ENCODE measurements at places on chromosomes 12 and 14.

GRCh38 chr14:100263141-100263540 is 24.2 kb downstream of the YY1 start:
- no peak for DNase-seq

DNA sequence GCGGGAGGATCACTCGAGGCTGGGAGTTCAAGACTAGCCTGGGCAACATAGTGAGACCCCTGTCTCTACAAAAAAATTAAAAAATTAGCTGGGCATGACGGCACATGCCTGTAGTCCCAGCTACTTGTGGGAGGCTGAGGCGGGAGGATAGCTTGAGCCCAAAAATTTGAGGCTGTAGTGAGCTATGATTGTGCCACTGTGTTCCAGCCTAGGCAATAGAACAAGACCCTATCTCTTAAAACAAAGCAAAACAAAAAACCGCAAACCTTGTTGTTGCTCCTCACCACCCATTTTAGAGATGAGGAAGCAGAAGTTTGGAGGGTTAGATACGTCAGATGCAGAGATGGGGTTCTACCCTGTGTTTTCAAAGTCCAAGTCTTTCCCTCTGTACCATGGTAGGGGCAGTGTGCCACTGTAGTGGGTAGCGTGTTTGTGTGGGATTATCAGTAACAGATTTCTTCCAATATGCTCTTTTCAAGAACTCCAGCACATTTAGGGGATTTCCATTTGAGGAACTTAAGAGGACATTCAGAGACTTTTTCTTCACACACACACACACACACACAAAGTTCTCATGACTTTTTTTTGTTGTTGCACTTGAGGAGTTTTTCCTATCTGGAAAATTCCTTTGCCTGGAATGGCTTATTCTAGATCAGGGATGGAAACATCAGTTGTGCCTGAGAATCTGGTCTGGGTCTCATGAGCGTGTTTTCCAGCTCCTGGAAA is 186.5 kb downstream of the CHST11 start:
- DNase-seq, result no peak

DNA sequence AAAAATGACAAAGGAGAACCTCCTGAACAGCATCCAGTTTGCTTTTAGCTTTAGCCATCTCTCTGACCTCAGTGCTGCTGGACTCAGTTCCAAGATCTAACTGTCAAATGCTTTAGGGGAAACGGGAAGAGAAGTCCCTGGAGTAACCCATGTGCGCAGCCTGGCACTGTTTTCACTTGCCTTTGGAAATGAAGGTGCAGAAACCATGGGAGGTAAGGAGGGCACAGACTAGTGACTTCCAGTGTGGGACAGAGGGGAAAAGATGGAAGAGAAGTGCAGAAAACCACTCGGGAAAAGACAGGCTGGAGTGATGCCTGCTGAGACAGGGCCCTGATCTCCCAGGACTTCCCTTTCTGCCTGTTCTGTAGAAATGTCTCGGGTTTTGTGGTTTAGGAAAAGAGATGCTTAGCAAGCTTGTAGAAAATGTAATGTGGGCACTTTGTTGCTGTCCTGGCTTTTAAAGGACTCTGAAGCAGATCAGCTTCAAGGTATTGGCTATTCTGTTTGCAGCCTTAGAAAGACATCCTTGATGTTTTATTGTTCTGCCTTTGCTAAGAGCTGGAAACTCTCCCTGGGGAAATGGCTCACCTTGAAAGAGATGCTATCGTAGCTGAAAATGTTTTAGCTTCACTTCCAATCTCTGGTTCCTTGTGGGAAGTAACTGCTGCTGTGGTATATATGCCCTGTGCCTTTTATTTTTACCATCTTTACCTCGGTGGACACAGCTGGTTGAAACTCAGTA is 124.6 kb upstream of the HIF1A start:
- DNase-seq, result no peak

GRCh38 chr12:1661553-1662335 is 29.1 kb upstream of the ADIPOR2 start:
- DNase-seq, result peak; percentile 60

- no peak for DNase-seq
Measured at GRCh38 chr14:36988568-36988967, 183.8 kb downstream of the SLC25A21 start.

DNA sequence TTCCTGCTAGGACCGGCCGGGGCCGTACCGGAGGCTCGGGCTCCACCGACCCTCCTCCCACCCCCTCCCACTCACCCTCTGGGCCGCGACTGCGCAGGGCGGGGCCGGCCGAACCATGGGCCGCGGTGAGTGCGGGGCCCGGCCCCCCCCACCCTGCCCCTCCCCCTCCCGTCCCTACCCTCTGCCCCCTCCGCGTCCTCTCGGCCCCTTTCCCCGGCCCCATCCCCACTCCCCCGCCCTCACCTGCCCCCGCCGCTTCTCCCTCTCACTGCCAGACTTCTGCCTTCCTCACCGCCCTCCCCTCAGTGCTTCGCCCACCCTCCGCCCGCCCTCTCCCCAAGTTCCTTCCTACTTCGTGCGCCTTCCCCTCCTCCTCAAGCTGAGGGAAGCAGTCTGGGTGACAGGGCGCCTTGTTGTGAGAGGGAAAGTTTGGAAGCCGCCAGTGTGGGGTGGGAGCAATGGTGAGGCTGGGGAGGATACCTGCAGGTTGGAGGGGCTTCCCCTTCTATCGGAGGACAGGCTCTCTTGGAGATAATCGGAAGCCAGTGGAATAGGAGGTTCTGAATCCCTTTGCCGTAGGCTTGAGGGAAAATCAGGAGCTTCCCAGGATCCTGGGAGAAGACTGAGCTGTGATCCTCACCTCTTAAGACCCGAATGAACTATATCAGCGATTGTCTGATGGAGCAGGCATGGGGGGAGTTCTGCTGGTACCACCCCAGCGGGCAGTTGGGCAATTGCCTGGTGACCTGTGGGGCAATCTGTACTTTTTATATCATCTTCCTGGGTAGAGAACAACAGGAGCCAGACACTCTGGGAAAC is 472 bp downstream of the MBD6 start:
- DNase-seq, result no peak

- DNase-seq, result no peak
Measured at GRCh38 chr12:10101042-10101579, 2.3 kb upstream of the CLEC1A start.

DNA sequence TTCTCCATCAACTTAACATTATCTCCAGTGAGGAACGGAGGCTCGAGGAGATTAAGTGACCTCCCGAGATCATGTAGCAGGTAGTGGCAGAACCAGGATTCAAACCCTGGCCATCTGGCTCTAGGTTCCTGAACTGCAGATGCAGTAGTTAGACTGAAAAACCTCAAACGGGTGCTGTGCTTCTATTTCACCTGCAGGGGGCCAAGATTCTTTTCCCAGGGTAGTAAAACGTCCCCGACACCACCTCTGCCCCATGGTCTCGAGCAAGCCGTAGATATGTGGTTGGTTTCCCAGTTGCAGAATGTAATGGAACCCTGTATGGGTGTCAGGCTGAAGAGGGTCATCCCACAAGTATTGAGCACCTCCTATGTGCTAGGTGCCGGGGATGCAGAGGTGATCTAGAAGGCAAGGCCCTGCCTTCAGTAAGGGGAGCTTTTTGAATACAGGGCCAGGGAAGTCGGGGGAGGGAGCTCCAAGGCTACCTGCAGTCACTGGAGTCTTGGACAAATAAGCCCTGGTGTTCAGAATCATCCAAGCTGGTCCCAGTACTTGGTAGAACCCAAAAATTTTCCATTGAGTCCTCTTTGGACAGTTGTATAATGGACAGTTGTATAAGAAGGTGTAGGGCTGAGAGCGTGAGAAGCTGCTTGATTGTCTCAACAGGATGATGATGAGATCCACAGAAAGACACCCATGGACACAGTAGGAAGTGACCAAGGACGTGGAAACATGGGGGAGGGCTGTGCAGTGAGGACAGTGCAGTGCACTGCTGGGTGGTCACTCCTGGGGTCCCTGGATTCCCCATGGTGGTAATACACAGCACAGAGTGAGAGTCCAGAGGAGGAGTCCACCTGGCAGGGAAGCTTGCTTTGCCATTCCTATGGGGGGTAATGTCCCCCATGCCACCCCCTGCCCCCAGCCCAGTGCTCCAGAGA is 197.2 kb downstream of the CHST11 start:
- no peak for DNase-seq

- no peak for DNase-seq
Measured at GRCh38 chr12:84512751-84513150, 399.8 kb downstream of the SLC6A15 start.

DNA sequence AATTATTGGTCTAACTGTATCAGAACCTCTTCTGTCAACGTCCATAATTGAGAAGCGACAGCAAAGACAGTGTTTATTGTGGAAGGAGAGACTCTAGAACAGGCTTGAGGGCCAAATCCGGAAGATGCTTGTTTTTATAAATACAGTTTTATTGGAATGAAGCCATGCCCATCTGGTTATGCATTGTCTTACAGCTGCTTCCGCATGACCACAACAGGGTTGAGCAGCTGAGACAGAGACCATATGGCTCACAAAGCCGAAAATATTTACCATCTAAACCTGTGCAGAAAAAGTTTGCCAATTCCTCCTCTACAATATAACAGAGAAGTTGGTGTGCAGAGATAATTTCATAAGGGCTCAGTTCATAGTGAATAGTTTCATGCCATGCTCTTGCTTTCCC is 24.5 kb downstream of the PRKAB1 start:
- no peak for DNase-seq

- peak; percentile 54 for DNase-seq
Measured at GRCh38 chr14:90697577-90698206, 118.5 kb downstream of the TTC7B start.

GRCh38 chr12:30110958-30111586 is 327.3 kb upstream of the TMTC1 start:
- no peak for DNase-seq

DNA sequence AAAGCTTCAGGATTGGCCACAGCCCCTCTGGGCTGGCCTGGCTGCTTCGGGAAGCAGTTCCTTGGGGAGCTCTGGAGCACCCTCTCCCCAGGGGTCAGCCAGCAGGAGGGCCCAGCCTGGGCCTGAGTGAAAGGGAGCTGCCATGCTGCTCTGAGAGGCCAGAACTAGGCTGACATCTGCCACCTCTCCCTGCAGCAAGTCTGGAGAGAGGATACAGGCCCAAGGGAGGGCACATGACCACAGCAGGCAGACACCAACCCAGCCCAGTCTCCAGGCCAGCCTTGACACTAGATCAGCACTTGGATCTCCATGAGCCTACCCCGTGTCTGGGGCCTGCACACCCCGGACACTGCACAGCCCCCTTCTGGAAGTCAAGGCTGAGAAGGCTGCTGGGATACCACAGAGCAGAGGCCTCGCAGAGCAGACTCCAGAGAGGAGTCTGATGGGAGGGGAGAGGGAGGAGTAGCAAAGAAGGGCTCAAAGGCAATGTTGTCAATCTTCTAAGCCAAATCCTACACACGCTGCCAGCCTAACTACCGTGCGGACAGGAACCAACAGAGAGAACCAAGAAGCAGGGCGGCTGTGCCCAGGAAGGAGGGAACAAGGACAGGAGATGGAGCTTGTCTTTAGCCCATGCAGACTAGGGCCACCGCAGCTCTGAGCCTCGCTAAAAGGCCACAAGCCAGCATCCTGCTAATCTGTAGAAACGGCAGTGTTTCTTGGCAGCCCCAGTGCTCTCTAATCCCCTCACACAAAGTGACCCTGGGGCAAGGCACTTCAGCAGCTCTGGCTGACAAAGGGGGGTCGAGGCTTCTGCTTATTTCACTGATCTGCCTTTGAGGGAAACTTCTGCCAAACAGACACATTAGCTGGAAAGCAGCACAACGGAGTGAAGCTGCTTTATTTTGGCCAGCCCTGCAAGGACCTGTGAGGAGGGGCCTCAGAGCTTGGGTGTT is 12.9 kb downstream of the COL2A1 start:
- DNase-seq, result no peak

- peak; percentile 42 for DNase-seq
Measured at GRCh38 chr12:122123051-122123760, 44.6 kb downstream of the MLXIP start.

GRCh38 chr12:124217508-124218242 is 77.2 kb upstream of the RFLNA start:
- no peak for DNase-seq

DNA sequence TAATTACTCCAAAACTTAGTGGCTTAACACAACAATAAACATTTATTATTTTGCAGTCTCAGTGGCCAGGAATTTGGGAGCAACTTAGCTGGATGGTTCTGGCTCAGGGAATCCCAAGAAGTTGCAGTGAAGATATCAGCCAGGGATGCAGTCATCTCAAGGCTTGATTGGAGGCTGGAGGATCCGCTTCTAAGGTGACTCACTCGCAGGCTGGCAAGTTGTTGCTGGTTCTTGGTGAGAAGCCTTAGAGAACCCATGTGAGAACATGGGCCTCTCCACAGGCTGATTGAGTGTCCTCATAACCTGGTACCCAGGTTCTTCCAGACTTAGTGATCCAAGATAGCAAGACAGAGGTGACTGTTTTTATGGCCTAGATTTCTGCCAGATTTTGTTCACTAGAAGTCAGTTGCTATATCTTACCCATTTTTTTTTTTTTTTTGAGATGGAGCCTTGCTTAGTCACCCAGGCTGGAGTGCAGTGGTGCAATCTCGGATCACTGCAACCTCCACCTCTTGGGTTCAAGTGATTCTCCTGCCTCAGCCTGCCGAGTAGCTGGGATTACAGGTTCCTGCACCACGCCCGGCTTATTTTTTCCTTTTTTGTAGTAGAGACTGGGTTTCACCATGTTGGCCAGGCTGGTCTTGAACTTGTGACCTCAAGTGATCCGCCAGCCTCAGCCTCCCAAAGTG is 32.5 kb downstream of the BRMS1L start:
- no peak for DNase-seq

GRCh38 chr12:131096681-131097181 is 143.0 kb downstream of the ADGRD1 start:
- no peak for DNase-seq

GRCh38 chr14:93042968-93043940 is 72.5 kb downstream of the ITPK1 start:
- no peak for DNase-seq

GRCh38 chr14:76077340-76077739 is 74.4 kb upstream of the GPATCH2L start:
- DNase-seq, result no peak

GRCh38 chr14:96246539-96246847 is 9.5 kb upstream of the BDKRB1 start:
- no peak for DNase-seq

DNA sequence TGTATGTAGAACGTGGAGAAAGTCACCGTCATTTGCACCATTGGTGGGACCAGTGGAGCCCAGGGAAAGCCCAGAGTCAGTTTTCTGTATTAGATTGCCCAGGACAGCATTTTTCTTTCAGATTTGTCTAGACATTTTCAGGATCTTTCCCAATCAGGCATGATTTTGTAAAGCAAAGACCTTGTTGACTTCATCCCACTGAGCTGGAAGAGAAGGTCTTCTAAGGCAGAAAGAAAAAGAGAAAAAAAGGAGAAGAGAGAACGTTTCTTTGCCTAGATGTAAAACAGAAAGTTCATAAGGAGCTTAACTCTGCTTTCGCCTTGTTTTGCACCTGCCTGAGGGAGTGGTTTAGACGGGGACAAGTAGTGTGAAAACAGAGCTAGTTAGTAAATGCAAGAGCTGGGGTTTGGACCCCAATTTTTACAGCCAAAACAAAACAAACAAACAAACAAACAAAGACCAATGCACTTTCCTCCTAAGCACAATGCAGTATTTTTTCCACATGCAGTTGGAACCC is 273.1 kb downstream of the ZFP36L1 start:
- DNase-seq, result no peak

GRCh38 chr12:414859-415258 is 13.4 kb downstream of the CCDC77 start:
- DNase-seq, result no peak
